ENCODE measurements at places on chromosomes 7 and 10.

DNA sequence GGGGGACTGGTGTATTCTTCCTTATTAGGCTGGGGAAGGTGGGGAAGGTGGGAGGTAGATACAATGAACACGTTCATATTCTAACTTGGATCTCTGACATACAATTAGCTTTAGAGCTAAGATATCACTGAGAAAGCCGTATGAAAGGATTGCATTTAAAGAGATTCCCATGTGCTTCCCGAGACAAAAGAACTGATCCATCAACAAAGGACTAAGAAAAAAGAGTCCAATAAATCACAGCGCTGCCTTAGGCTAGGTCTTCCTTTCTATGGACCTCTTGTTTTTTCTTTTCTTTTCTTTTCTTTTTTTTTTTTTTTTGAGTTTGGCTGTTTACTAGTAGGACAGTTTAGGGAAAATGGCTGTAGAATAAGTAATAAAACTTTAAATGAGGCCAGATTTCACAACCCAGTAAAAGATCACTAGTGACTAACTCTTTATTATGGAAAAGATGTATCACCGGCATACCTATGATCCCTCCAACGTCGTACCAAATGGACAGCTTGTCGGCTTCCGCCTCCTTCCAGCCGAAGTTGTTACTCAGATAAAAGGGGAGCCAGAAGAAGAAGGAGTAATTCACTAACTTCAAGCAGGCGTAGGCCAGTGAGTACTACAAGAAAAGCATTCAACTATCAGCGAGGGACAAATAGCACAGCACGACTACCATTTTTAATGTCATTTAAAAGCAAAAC lies 50.0 kb downstream of the SLC37A3 start:
- no peak for DNase-seq

DNA sequence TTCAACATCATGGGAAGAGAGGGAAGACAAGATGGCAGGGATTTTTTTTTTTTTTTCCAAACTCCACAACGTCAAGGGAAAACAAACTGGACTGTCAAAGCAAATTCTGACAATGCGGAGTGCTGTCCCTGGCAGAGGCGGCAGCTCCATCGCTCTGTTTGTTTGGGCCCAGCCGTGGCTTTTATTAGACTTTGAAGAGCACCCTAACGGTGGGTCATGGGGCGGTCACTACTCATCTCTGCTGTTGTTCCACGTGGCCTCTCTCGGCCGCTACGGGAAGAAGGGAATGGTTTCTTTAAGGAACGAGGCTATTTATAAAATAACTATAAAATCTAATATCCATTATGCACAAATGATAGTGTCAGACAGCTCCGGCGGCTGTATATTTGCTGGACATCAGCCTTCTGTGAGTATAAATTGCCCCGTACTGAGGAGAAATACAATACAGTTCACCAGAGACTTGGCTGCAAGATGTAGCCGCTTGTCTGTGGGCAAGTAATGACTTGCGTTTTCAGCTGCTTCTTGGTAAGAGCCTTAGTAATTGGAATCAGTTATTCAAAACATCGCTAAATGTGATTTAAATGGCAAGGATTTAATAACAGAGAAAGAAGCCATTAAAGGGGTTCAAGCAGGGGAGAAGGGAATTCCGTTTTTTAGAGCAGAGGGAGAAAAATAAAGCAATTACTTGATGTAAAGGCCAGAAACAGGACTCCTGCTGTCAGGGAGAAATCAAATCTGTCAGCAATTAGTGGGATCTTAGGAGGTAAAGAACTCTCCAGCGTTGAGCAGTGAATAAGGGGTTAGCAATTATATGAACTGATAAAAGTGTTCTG lies 61.7 kb upstream of the RAB11FIP2 start:
- DNase-seq: no peak

DNA sequence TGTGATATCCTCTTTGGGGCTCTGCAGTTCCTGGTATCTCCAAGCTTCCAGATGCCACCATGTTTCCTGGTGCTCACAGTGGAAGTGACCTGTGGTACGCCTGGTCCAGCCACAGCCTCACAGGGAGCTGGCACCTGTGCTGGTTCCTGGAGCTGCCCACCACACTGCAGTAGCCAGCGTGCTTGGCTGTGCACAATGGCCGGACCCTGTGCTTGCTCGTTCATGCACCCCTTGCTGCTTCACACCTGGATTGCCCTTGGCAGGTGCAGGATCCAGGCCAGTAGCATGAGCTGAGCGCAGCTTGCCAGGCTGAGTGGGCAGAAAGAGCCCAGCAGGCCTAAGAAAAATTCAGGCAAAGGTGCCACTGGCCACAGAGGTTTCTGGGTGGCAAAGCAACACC lies 11.4 kb upstream of the ECHDC3 start:
- DNase-seq: no peak

- DNase-seq: peak; percentile 55
These were observed 1.2 kb downstream of the JAZF1 start for GRCh38 chr7:28179120-28180030.

DNA sequence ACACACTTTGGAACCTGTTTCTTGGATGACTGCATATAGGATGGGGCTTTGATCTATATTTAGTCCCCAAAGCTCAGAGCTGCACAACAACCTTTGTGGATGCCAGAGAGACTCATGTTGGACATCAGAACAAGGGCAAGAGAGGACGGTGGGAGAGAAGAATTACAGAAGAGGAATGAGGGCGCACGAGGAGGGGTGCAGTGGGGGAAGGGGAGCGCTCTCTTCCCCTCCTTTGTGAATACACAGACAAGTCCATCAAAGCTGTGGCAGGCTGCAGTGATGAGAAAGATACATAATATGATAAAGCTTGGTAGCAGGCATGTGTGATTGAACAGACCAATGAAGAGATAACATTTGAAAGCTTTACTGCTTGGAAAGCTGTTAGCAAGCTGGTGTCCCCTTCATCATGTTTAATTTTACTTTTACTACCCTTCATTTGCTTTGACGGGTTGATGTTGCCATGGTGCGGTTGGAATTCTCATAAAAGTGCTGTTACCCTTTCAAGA lies 857.8 kb downstream of the KCNMA1 start:
- no peak for DNase-seq

DNA sequence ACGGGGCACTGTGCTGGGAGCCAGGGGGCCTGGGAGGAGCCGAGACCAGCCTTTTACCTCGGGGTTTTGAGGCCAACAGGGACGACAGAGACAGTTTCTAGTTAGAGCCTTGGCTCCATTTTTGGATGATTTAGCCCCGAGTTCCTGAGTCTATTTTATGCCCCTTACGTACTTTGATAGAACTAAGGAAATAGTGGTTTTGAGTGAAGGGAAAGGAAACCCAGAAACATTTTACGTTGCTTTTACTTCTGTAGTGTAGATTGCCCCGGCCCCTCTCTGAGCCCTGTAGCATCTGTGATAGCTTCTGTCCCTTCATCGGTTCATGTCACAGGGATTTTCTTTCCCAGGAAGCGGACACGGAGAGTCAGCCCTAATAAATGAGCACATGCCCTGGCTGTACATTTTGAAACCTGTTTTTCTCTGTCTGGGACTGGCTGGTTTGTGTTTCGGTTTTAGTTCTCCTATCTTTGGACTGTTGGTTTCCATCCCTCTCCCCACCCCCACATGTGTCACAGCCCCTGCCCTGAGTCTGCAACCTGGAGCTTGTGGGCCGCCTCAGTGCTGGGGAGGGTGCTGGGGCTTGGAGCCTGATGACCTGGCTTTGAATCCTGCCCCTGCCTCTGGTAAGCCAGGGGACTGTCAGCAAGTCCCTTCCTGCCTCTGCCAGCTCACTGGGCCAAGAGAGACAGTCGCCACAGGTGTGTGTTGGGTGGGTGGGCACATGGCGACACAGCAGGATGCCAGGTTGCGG lies 6.9 kb upstream of the ORAI2 start:
- no peak for DNase-seq

DNA sequence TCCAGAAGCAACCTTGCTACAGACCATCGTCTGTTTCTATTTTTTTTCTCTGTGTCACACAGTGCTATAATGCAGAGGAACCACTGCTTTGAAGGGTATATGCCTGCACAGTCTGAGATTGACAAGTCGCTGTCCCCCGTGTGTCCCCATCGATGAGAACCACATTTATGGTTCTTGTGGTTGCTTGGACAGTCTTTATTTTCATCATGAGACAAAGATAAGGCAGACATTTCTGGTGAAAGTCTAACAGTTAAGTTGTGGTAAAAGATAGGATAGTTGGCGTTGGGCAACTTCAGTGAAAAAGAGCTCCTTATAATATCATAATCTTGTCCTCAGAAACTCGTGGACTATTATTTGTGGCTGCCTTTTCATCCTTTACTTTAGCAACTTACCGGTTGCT lies 6.3 kb upstream of the AKR1E2 start:
- no peak for DNase-seq

DNA sequence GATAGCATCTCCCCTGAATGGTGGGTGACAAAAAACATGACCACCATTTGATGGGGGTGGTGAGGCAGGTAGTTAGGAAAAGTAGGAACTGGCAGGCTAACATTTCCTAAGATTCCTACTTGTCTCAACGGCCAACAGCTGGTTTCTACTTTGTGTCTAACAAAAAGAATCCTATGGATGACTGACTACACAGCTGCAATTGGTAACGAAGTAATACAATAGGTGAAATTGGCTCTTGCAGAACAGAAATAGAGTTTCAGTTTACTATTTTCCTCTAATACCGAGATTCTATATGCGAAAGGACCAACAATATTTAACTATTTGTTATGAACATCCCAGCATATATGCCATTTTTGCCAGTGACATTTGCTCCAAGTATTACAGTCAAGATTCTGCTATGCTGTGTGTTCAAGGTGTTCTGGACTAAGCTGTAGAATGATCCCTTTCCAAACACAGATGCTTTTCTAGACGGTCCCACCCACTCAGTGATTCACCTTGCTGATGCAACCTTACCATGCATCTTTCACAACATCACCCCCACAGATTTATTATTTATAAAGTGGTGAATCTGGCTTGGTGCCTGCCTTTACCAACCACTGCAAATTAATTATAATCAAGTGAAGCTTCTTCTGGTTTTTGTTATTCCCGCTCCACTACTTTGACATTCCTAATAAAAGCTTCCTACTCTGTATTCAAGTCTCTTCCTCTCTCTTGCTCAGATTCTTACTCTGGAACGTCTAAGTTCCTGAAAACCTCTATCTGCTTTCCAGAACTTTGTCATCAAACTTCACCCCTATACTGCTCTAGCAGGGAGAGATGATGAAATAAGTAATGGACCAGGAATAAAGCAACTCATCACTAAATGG lies 16.8 kb downstream of the BBIP1 start:
- no peak for DNase-seq

DNA sequence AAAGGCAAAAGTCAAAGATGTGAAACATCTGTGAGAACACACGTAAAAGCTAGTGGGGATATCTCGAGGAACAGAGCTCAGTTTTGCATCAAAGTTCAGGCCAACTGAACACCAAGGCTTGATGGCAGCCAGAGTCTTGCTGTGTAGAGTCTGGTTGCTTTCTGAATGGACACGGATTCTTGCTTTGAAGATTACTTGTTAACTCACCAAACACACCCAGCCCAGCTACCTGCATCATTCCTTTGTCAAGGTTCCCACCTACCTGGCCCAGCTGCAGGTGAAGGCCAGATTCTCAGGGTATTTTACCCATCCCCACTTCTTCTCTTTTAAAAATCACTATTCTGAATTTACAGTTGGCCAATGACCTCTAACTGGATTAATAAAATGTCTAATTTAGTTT lies 174.4 kb upstream of the PHYHIPL start:
- no peak for DNase-seq

DNA sequence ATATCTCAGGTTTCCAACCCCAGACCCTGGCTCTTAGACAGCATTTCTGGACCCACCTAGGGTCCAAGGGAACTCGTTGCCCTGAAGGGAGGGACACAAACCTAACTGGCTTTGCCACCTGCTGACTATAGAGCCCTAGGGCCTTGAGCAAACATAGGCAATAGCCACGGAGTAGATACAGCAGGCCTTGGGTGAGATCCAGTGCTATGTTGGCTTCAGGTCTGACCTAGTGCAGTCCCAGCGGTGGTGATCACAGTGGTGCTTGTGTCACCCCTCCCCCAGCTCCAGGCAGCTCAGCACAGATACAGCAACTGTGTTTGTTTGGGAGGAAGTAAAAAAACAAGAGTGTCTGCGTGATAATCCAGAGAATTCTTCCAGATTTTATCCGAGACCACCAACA lies 9.7 kb upstream of the TNKS2 start:
- DNase-seq: no peak

DNA sequence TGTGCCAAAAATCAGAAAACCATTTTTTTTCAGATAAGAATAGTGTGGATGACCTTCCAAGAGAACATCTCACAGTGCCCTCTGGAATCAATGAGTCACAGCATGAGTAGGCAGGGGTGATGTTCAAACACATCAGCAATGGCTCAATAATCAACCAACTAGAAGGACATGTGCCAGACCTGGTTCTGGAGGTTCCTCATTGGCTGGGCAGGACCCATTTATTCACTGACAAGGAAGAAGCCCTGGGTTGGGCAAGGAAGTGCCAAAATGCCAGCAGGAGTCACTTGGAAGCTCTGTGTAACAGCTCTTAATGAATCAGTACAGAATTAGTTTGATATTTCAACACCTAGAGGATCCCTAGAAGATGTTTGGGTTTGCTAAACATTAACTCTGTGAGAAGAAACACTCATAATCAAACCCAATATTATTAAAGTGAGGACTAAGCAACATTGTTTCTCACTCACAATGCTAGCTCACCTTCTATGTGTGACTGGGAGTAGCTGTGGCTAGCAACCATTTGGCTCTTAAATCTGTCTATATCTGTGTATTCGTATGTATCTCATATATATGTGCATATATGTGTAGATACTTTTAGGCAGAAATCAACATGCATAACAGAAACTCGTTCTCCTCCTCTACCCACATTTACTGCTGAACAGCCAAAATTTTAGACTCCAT lies 72.3 kb upstream of the APBB1IP start:
- no peak for DNase-seq

GRCh38 chr7:45163692-45164052 lies 6.1 kb downstream of the RAMP3 start:
- DNase-seq: no peak

DNA sequence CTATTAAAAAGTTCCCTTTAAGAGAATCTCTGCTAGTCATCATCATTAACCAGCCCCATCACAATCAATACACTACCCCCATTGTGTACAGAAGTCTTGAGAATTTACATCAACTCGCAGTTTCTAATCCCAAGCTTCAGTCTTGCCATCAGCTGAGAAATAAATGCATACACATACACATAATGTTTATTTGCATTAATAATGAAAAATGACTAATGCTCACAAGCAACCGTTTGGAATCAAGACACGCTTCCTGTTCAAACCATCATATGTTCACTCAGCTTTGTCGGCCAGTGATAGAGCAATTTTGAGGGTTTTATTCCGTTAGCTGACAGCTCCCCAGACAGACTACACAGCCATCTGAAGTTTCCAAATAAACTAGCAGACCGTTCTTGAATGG lies 287.1 kb downstream of the SFMBT2 start:
- DNase-seq: no peak

GRCh38 chr10:6498771-6499170 lies 81.3 kb downstream of the PRKCQ start:
- no peak for DNase-seq

- DNase-seq: no peak
These were observed 137.7 kb upstream of the POM121L12 start for GRCh38 chr7:52897713-52898112.

DNA sequence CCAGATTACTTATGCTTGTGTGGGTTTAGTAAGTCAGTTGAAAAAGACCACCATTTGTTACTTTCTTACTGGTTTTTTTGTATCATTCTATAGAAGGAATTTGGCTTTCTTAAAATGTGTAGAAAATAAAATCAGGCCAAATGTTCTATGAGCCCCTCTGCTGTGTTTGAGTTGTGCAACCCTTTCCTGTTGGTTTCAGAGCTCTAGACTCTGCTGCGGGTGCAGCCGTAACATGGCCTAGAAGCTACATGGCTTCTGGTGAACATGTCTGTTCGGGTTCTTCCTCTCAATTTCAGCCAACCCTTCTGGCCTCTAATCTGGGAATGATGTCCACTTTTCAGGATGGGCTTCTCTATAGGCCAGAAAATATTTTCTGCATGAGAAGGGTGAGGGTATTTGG lies 56.6 kb upstream of the RAB18 start:
- no peak for DNase-seq
